ENCODE measurements at places on chromosomes 11 and 22. TPM values are rescaled to one million over a fixed set of nuclear protein-coding genes. Genes with fewer than 3 reads are reported as not detected.

Gene MRGPRG
- total RNA-seq, result not detected

Gene UFD1
- total RNA-seq, result 150 TPM

Gene PNPLA5
- not detected for total RNA-seq

Gene MS4A15
- not detected for total RNA-seq

Gene NOX4
- total RNA-seq, result 6.2 TPM

GRCh38 chr11:68819362-68819761 lies 22.4 kb downstream of the CPT1A start:
- H3K27ac ChIP-seq, result no peak overlapping the region
- H3K27me3 ChIP-seq, result no peaks in the 10 kb centered on the region
- no peak for DNase-seq
- peaks cover 6% of the 10 kb centered on the region for H3K36me3 ChIP-seq

DNA sequence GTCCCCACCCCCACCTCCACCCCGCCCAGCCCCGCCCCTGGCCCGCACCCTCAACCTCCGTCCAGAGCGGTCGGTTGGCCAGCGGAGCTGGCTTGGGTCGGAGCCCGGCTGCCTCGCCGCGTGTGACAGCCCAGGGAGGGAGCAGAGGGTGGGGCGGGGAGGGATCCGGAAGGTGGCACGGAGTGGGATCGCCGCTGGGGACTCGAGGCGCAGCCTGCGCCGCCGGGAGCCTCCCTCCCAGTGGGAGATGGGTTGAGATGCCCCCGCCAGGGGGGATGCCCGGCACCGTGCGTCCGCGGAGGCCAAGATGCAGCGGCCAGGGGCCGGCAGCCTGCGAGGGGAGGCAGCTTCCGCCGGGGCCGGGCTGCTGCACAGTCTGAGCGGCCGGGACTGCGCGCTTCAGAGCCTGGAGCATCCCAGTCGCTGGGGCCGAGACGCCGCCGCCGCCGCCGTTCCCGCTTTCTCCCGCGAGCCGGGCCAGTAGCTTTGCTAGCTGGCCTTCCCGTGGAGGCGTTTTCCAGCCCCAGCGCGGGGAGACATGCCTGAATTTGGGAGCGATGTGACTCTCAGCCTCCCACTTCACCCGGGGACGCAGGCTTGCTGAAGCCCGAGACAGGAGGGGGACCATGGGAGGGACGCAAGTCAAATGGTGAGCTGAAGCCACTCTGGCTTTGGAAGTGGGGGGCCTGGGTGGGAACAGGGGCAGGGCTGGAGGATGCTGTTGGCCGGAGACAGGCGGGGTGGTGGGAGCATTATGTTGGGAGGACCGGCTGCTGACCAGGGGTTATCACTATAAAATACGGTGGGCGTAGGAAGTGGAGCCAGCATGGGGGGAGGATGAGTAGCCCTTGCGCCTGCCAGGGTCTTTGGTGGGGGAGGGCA lies 40.2 kb downstream of the DIXDC1 start:
- H3K4me1 ChIP-seq, result peaks cover 24% of the 10 kb centered on the region
- DNase-seq, result peak; percentile 51
- no peaks in the 10 kb centered on the region for H3K36me3 ChIP-seq
- H3K27me3 ChIP-seq, result no peaks in the 10 kb centered on the region

DNA sequence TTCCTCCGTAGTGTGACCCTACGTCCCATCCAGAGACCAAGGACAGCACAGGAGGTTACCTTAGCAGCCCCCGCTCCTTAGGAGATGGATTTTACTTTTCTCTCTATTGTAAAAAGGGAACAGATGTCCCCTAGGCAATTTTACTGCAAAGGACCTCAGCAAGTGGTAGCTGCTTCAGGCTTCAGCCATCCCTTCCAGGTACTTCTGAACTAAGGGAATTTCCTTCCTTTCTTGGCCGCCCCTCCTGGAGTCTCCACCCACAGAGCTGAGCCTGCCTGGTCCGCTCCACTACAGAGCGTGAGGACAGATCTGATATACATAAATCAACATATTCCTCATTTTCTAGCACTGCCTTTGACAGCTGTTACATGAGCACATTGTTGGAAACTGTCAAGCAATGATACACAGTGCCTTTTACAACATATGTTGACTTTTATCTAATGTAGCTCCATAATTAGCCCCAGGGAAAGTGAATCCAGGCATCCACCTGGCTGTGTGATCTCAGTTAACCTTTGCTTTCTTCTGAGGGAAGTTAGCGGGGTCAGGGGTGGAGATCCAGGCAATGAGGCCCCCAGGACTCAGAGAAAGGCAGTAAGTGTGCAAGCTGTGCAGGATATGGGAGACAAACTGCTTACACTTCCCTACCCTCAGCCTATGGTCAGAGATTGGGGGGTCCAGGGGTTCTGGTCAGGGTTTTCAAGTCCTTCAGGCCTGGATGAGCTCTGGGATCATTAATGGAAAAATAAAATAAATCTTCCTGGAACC lies 51.9 kb downstream of the SPATA19 start:
- no peak overlapping the region for H3K27ac ChIP-seq
- DNase-seq, result no peak
- H3K4me1 ChIP-seq, result no peaks in the 10 kb centered on the region
- H3K36me3 ChIP-seq, result no peaks in the 10 kb centered on the region
- no peaks in the 10 kb centered on the region for H3K27me3 ChIP-seq

DNA sequence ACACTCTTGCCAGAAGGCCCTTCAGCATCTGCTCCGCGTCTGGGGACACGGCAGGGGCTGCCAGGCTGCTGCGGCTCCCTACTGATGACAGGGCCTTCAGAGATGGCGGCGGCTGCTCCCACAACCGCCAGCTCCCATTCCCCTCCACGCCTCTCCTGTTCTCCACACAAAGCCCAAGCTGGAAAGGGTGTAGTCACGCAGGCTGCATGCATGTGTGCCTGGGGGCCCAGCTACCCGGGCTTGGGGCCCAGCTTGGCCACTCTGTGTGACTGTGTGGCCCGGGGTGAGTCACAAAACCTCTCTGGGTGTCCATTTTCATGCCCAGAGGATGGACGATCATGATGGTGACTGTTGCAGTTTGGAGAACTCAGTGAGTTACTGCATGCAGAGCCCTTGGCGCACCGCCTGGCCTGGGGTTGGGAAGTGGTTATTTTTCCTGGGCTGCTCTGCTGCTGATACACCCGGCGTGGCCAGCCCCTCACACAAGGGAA lies 31.7 kb upstream of the PARVB start:
- no peak for DNase-seq
- H3K4me3 ChIP-seq, result no peak overlapping the region
- H3K36me3 ChIP-seq, result no peaks in the 10 kb centered on the region
- H3K27ac ChIP-seq, result no peak overlapping the region

GRCh38 chr11:1791912-1792311 lies 28.2 kb upstream of the CTSD start:
- no peaks in the 10 kb centered on the region for H3K4me1 ChIP-seq
- H3K27me3 ChIP-seq, result peaks cover 19% of the 10 kb centered on the region
- no peak overlapping the region for H3K27ac ChIP-seq
- no peak for DNase-seq

GRCh38 chr11:123330071-123330470 lies 100.0 kb upstream of the GRAMD1B start:
- no peaks in the 10 kb centered on the region for H3K27me3 ChIP-seq
- no peaks in the 10 kb centered on the region for H3K36me3 ChIP-seq
- DNase-seq, result no peak

- no peaks in the 10 kb centered on the region for H3K36me3 ChIP-seq
- no peak overlapping the region for H3K27ac ChIP-seq
- H3K27me3 ChIP-seq, result no peaks in the 10 kb centered on the region
- DNase-seq, result no peak
- no peak overlapping the region for H3K4me3 ChIP-seq
- H3K4me1 ChIP-seq, result no peaks in the 10 kb centered on the region
Measured at GRCh38 chr11:61534933-61535839, 26.6 kb downstream of the LRRC10B start.

- no peaks in the 10 kb centered on the region for H3K36me3 ChIP-seq
- DNase-seq, result no peak
- no peak overlapping the region for H3K4me3 ChIP-seq
- peaks cover 13% of the 10 kb centered on the region for H3K27me3 ChIP-seq
- H3K4me1 ChIP-seq, result no peaks in the 10 kb centered on the region
- H3K27ac ChIP-seq, result no peak overlapping the region
Measured at GRCh38 chr11:68965901-68966853, 14.6 kb downstream of the MRGPRD start.

GRCh38 chr11:68181719-68182451 lies 31.2 kb downstream of the KMT5B start:
- H3K4me1 ChIP-seq, result no peaks in the 10 kb centered on the region
- DNase-seq, result no peak
- H3K27me3 ChIP-seq, result no peaks in the 10 kb centered on the region
- peaks cover 59% of the 10 kb centered on the region for H3K36me3 ChIP-seq
- H3K27ac ChIP-seq, result no peak overlapping the region

- DNase-seq, result no peak
- no peaks in the 10 kb centered on the region for H3K36me3 ChIP-seq
- H3K27me3 ChIP-seq, result no peaks in the 10 kb centered on the region
- H3K4me3 ChIP-seq, result no peak overlapping the region
- H3K4me1 ChIP-seq, result no peaks in the 10 kb centered on the region
Measured at GRCh38 chr11:76820184-76820566, 37.0 kb downstream of the TSKU start.

DNA sequence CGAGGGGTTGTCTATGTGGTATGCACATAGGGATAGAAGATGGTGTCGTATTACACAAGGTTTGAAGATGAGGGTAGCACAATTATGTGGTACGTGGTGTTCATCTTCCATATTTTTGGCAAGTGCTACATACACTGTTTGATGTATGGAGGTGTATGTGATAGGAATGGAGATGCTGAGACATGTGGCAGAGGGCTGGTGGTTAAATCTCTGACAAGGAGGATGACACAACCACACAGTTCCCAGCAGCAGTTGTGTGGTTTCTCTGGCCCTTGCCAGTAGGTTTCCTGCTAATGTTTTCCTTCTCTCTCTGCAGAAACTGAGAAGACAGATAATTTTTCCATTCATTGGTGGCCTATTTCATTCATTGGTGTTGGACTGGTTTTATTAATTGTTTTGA lies 17.0 kb downstream of the NCR3LG1 start:
- no peak overlapping the region for H3K4me3 ChIP-seq
- no peak overlapping the region for H3K27ac ChIP-seq
- H3K36me3 ChIP-seq, result peaks cover 40% of the 10 kb centered on the region
- H3K4me1 ChIP-seq, result peaks cover 9% of the 10 kb centered on the region
- no peaks in the 10 kb centered on the region for H3K27me3 ChIP-seq

DNA sequence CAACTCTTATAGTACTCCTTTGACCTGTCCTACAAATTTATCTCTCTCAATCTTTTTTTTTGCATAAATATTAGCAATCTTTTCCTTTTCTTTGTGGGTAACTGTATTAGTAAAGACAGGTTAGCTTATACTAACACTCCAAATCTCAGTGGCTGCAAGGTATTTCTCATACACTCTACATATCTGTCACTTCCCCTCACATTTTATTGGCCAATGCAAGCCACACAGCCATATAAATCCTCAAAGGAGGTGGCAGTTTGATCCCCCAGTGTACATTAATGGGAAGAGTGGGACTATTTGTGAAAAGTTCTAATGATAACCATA lies 42.6 kb upstream of the EED start:
- H3K4me1 ChIP-seq, result no peaks in the 10 kb centered on the region
- H3K27me3 ChIP-seq, result no peaks in the 10 kb centered on the region
- DNase-seq, result no peak
- H3K27ac ChIP-seq, result peak overlapping the region; percentile 43
- H3K4me3 ChIP-seq, result peak overlapping the region; percentile 41

DNA sequence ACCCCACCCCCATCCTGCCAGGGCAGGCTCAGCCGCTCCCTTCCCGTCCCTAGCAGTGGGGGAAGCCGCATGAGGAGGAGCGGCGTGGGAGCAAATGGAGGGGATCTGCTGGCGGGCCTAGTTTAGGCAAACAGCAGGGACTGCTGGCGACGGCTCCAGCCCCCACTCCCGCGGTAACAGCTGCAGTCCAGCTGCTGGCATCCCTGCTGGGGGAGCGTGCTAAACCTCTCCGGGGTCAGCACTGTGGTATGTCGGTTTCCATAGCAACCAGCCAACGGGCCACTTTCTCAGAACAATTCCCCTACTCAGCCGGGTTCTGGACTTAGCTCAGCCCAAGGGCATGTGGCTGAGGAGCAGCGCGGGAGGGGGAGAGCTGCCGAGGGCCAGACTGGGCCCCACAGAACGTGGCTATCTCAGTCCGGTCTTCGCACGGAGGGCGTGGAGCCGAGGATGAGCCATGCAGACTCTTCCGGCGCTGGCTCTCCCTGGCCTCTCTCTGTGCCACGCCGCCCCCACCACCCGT lies 98.8 kb downstream of the PKNOX2 start:
- peak overlapping the region; percentile 2 for H3K4me3 ChIP-seq
- peak; percentile 41 for DNase-seq
- no peaks in the 10 kb centered on the region for H3K27me3 ChIP-seq
- H3K4me1 ChIP-seq, result peaks cover 33% of the 10 kb centered on the region

DNA sequence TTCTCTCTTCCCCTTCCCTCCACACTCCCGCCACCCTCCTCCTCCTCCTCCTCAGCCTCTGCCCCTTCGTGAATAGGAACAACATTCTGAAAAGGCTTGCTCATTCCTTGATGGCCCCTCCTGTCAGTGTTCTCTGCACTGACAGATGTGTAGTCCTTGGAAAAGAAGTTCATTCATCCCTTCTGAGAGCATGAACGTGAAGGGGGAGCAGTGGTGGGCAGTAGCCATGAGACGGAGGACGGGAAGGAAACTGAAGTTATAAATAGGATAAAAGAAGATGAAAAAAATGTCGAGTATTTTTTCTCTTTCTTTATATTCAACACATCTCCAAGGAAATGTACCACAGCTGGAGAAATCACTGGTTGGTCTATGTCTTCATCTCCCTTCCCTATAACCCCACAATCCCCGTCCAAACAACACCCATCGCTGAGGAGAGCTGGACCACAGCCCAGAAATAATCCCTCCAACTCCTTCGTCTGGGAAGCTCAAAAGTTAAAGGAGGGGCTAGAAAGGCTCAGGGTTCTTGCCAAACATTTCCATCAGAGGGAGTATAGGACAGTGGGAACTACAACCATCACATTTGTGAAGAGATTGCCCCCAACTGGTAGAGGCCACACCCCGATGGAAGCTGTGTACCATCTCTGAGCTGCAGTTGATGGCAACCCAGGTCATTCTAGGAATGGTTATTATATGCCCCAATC lies 33.5 kb downstream of the ETS1 start:
- H3K4me3 ChIP-seq, result no peak overlapping the region
- H3K4me1 ChIP-seq, result no peaks in the 10 kb centered on the region
- H3K27me3 ChIP-seq, result no peaks in the 10 kb centered on the region
- H3K27ac ChIP-seq, result peak overlapping the region; percentile 21

Measured in gastrocnemius medialis (tissue), 4 donors.